ENCODE measurements at places on chromosomes 11 and 22. TPM values are rescaled to one million over a fixed set of nuclear protein-coding genes. Genes with fewer than 3 reads are reported as not detected.

Gene KLHL35
- total RNA-seq, result 6.6 TPM

Gene ARHGAP32
- 13.7 TPM for total RNA-seq

GRCh38 chr22:44975427-44976262, 34.2 kb downstream of the PHF21B start:
- no peak overlapping the region for H3K27ac ChIP-seq
- no peaks in the 10 kb centered on the region for H3K4me1 ChIP-seq
- peaks cover 27% of the 10 kb centered on the region for H3K27me3 ChIP-seq
- DNase-seq, result peak; percentile 85
- H3K4me3 ChIP-seq, result no peak overlapping the region
- no peaks in the 10 kb centered on the region for H3K36me3 ChIP-seq

Gene CASP5
- total RNA-seq, result not detected

- DNase-seq, result peak; percentile 73
- no peaks in the 10 kb centered on the region for H3K27me3 ChIP-seq
- H3K27ac ChIP-seq, result peak overlapping the region; percentile 69
- peak overlapping the region; percentile 86 for H3K4me3 ChIP-seq
- H3K4me1 ChIP-seq, result peaks cover 31% of the 10 kb centered on the region
Measured at GRCh38 chr11:72081821-72082453, 1.3 kb downstream of the LRRC51 start.

GRCh38 chr22:48748113-48748859, 1079.4 kb downstream of the BRD1 start:
- H3K4me3 ChIP-seq, result no peak overlapping the region
- no peak for DNase-seq
- H3K36me3 ChIP-seq, result no peaks in the 10 kb centered on the region
- H3K27ac ChIP-seq, result no peak overlapping the region

DNA sequence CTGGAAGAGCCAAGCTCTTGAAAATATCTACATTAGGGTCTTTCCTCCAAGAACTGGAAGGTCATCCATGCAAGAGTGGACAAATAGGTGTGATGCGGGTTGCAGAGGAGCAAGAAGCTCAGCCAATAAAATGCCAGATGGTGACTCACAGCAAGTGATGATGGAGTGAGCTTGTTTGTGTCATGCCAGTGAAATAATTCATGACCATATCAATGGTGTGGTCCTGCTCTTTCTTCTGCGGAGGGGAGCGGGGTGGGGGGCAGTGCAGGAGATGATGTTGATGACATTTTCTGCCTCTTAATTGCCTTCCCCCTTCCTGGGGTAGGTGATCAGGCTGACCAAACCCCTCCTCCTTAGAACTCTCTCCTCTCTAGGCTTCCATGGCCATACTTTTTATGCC, 118.5 kb upstream of the TIMP3 start:
- H3K4me1 ChIP-seq, result no peaks in the 10 kb centered on the region
- no peaks in the 10 kb centered on the region for H3K27me3 ChIP-seq
- H3K27ac ChIP-seq, result no peak overlapping the region
- no peak overlapping the region for H3K4me3 ChIP-seq

DNA sequence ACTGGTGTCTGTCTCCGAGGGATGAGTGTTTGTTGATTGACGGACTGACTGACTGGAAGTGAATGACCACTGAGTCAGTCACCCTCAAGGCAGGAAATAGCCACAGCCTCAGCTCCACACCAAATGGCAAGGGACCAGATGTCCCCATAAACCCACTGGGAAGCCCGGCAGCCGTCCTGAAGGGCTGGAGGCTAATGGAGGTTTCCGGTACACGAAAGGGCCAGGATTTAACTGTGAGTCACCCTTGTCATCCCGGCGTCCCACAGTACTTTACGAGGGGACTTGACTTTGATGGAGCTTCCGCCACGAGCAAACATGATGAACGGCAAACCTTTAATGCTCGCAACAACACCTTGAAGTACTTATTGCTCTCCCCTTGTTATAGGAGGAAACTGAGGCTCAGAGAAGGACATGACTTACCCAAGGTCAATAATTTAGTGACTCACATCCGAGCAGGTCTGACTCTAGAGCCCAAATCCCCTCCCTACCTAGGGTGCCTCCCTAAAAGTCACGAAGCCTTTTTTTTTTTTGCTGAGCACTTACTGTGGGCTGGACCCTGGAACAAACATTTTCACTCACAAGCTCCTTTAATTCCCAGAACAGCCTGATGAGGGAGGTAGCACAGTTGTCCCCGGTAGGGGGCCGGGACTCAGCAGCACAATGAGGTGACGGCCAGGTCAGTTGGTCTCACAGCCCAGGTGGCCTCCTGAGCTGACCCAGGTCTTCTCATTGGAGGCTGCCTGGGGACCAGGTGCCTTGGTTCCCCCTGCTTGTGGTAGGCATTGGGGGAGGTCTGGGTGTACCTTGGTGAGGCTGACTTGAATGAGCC, 25.2 kb upstream of the GCAT start:
- H3K27ac ChIP-seq, result peak overlapping the region; percentile 89
- no peaks in the 10 kb centered on the region for H3K36me3 ChIP-seq
- H3K4me3 ChIP-seq, result no peak overlapping the region
- H3K4me1 ChIP-seq, result peaks cover 45% of the 10 kb centered on the region
- DNase-seq, result peak; percentile 94
- no peaks in the 10 kb centered on the region for H3K27me3 ChIP-seq

Gene SCO2
- 5.7 TPM for total RNA-seq

Gene ARVCF
- total RNA-seq, result 19.7 TPM

GRCh38 chr22:23069502-23070357, 589 bp upstream of the GNAZ start:
- peak; percentile 82 for DNase-seq
- peak overlapping the region; percentile 84 for H3K4me3 ChIP-seq
- no peaks in the 10 kb centered on the region for H3K27me3 ChIP-seq
- H3K27ac ChIP-seq, result no peak overlapping the region
- no peaks in the 10 kb centered on the region for H3K36me3 ChIP-seq
- H3K4me1 ChIP-seq, result peaks cover 12% of the 10 kb centered on the region

GRCh38 chr11:72528121-72528520, 93.8 kb upstream of the CLPB start:
- H3K4me1 ChIP-seq, result no peaks in the 10 kb centered on the region
- no peaks in the 10 kb centered on the region for H3K36me3 ChIP-seq
- peaks cover 11% of the 10 kb centered on the region for H3K27me3 ChIP-seq
- no peak overlapping the region for H3K27ac ChIP-seq
- no peak overlapping the region for H3K4me3 ChIP-seq

- H3K27ac ChIP-seq, result no peak overlapping the region
- no peak for DNase-seq
- no peaks in the 10 kb centered on the region for H3K27me3 ChIP-seq
Measured at GRCh38 chr11:8833568-8834315, 77.2 kb upstream of the AKIP1 start.

- DNase-seq, result no peak
- peaks cover 20% of the 10 kb centered on the region for H3K36me3 ChIP-seq
- H3K4me1 ChIP-seq, result no peaks in the 10 kb centered on the region
- H3K4me3 ChIP-seq, result no peak overlapping the region
- no peak overlapping the region for H3K27ac ChIP-seq
Measured at GRCh38 chr11:70313945-70314344, 43.5 kb downstream of the PPFIA1 start.

DNA sequence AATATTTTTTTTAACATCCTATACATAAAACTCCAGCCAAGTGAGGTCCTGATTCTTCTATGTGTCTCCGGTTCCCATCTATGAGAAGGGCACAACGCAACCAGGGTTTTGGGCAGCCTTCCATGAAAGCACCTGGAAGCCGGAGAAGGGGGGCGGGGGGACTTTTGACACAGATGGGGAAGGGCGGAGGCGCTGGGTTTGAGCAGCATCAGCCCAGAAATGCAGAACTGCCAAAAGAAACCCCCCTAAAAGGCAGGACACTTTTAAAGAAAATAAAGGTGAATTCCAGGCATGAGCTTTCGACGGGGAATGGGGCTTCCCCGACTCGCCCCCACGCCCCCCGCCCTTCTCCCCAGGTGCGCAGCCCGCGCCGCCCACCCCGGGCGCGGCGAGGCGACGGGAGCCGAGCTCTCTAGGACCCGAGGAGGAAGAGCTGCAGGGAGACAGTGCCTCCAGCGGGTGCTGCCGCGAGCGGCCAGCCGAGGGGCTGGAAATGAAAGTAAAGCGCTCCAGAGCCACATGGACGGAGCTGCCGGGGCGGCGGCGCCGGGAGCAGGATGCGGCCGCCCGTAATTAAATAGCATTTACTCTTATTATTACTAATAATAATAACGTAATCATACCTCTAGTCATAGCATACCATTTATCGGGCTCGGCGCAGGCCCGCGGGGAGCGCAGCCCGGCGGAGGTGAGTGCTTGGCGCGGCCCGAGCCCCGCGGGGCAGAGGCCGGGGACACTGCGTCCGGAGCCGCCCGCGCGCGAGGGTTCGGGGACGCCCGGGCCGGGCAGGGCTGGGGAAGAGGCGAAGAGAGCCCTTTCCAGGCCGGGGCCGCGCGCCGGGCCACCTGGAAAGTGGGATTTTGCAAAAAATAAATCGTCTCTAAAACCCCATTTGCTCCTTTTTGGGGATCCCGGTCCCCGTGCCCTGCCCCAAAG, at the start of gene ZC3H7B:
Gene ZC3H7B, plus strand, starts transcription at position 441 of the 936 bp plus-strand sequence. CDS start 19,136 bp downstream, outside the sequence.
- H3K4me3 ChIP-seq, result peak within 1 kb of the TSS; percentile 95
- H3K27ac ChIP-seq, result peak within 1 kb of the TSS; percentile 55
- no peaks in the 10 kb centered on the region for H3K27me3 ChIP-seq
